ELR (cell line): ENCODE measurements at places on chromosomes 12 and 14.

GRCh38 chr12:46553266-46553665 lies 180.7 kb upstream of the SLC38A2 start:
- DNase-seq: peak; percentile 93

DNA sequence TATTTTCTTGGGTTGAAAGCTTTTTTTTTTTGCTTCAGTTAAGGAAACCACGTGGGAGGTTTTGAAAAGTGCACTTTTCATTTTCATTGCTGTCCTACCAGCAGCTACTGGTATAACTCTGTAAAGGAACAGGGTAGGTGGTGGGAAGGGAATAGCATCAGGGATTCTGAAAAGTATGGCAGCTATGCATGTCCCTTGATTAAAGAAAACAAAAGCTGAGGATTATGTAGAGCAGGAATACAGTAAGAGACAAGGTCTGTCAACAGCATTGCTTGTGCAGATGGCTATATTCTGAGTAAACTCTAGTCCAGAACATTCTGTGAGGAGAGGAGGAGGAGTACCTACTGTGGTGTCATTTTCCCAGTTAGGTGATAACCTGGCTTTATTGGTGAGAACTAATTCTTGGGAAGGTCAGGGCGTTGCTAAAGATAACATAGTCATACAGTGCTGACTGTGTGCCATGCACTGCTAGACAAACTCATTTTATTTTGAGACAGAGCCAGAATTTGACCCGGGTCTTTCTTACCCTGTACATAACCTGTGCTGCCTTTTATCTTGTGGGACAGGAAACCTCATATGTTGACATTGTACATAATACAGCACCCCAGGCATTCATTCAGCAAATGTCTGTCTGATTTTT lies 80.3 kb upstream of the TRAF3 start:
- DNase-seq: no peak

GRCh38 chr12:79659961-79660431 lies 30.8 kb downstream of the PAWR start:
- no peak for DNase-seq

DNA sequence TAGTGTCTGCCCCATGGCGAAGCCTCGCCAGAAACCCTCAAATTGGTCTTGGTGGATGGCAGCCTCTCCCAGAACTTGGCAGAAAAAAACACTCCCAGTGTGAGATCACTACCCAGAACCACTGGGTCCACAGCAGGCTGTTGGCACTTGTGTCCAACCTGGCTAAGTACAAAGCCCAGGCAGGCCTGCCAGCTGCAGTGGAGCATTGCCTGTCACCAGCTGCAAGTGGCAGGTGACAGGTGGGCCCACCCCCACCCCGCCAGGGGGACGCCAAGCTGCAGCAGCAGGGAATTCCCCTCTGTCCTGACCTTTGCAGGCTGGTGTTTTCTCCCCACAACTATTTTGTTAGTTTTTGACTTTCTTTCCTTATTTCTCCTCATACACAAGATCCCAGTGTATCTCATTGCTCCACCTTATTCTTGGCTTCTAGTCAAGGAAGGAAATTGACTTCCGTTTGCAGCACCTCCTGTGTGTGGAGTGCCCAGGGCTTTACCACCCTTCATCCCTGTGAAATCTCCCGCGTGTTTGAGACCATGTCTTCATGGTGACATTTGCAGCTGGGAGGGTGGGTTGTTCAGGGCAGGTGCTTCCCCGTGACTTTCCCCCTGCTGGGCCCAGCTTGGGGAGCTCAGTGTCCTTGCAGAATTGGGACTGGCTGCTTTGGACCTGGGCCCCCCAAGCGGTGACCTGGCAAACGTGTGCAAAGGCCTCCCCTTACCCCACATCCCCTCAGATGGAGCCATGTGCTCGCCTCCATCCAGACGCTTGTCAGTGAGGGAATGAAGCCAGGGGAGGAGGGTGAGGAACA lies 73.8 kb upstream of the RIN3 start:
- DNase-seq: no peak
